Central memory CD4-positive, alpha-beta T cell (primary cell): ENCODE measurements at places on chromosomes 12 and 14.

- DNase-seq: no peak
Observed at GRCh38 chr12:11158885-11159444, 12.0 kb upstream of the SMIM10L1 start.

- no peak for DNase-seq
Observed at GRCh38 chr12:82963956-82964355, 277.2 kb downstream of the TMTC2 start.

DNA sequence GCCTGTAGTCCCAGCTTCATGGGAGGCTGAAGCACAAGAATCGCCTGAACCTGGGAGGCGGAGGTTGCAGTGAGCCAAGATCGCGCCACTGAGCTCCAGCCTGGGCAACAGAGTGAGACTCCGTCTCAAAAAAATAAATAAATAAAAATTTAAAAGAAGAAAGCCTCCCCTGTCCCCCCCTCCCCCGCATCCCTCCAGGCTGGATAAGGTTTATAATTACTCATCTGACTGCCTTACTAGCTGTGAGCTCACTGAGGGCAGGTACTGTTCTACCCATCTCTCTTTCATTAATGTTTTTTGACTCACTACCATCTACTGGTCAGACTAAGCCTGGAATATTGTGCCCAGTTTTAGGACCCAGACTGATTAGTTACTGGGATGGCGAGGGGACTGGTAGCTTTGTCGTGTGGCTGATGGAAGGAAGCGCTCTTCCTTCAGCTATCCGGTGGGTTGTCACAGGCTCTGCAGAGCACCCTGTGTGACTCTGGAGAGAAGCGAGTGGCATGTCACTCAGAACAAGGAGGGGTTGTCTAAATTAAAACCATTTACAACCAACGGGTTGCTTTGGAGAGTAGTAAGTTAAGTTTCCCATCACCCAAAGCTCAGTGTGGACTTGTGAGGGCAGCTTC, 16.9 kb downstream of the EVL start:
- DNase-seq: no peak

GRCh38 chr12:3446235-3446634, 44.8 kb upstream of the PRMT8 start:
- no peak for DNase-seq

DNA sequence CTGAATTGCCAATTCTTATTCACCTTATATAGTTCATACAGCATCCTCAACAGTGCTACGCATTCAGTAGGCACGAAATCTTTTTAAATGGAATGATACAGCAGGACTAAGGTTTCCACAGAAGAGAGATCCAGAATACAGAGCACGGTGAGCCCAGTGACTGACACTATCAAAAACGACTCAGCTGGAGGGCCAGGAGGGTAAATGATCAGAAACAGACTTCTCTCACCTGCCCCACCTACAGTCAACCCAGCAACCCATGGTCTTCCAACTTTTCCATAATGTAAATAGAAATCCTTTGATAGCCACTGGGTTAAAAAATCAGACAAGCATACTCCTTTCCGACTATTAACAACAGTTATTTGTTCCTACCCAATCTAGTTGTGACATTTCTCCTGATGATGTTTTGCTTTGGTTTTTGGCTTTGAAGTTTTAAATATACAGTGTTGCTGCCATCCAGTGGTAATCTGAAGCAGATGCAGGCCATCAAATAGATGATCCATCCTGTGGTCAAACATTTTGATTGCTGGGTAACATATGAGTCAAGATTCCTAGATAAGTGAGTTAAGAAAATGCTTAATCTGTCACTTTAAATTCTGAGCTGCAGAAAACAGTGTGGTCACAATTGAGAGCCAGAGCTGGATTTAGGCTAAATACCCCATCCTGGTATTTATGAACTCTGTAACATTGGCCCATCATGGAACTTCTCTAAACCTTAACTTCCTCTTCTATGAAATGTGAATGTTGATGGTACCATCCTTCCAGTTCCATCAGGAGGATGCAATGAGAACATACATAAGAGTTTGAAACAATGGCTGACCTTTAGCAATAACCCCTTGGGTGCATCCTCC, 42.0 kb downstream of the GPHB5 start:
- DNase-seq: no peak

- no peak for DNase-seq
Observed at GRCh38 chr12:109386059-109386433, 38.3 kb downstream of the MYO1H start.

GRCh38 chr12:124921200-124922031, 7.0 kb upstream of the UBC start:
- peak; percentile 68 for DNase-seq

GRCh38 chr12:59977779-59978178, 381.9 kb downstream of the SLC16A7 start:
- no peak for DNase-seq

DNA sequence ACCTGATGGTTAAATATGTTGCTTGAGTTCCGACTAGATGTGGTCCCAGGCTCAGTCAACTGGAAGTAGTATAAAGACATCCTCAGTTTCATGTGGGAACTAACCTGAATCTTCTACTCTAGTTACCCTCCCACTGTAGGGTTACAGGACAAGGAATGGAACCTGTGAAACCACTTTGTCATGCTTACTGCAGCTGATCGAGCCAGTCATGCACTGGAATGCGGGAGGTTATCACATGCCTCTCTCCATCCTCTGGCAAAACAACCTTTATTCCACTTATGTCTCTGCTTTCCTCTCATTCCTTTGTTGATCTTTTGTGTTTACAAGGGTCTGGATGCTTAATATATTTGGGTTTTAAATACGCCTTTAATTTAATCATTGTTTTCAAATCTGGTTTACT, 111.9 kb upstream of the DDHD1 start:
- no peak for DNase-seq

GRCh38 chr12:47509398-47509851, 196.4 kb downstream of the RPAP3 start:
- DNase-seq: no peak

GRCh38 chr12:2044165-2044564, 8.6 kb upstream of the CACNA1C start:
- DNase-seq: no peak

DNA sequence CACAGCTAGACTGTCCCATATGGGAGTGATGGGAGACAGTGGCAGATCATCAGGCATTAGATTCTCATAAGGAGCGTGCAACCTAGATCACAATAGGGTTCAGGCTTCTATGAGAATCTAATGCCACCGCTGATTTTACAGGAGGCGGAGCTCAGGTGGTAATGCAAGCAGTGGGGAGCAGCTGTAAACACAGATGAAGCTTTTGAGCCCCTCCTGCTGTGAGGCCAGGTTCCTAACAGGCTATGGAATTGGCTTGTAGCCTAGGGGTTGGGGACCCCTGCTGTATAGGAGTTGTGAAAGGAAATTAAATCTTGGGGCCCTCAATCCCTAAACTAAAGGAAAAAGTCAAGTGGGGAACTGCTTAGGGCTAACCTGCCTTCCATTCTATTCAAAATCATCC, 29.6 kb downstream of the ADIPOR2 start:
- DNase-seq: no peak

GRCh38 chr12:30599608-30600007, 96.1 kb downstream of the IPO8 start:
- DNase-seq: no peak

DNA sequence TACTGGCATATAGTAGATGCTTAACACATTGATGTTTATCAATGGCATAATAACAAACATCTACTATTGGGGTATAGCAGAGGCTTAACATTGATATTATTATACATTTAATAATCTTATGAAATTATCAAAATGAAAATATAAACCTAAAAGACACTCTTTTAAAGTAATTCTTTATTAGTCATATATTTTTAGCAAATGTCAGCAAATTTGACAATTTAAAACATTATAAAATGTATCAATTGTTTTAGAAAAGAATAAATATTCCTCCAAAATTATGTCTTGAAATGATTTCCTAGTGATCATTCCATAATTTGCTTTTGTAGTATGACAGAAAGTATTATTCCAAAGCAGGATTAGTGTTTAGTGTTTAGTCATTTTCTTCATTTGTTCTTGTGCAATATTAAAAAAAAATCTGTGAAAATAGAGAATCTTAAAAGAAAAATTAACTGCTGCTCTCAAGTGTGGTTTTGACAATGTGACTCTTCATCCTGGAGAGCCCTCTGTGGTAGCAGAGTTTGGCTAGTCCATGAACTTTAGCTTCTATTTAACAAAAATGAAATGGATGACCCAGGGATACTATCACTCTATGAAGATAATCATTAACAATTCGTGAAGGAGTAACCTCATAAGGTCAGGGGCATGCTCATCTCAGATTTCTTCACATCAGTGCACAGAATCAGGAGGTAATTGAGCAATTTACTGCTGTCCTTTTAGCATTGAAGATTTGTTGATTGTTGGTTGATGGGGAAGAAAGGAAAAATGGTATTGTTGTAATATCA, 1018.5 kb downstream of the LRFN5 start:
- no peak for DNase-seq

- peak; percentile 71 for DNase-seq
Observed at GRCh38 chr12:19273482-19274330, 144.2 kb downstream of the PLEKHA5 start.
